ENCODE measurements at places on chromosomes 13 and 19.

GRCh38 chr13:42525035-42525504, 48.9 kb upstream of the TNFSF11 start:
- DNase-seq: no peak

- no peak for DNase-seq
Measured at GRCh38 chr13:68551701-68552522, 1321.8 kb upstream of the PCDH9 start.

DNA sequence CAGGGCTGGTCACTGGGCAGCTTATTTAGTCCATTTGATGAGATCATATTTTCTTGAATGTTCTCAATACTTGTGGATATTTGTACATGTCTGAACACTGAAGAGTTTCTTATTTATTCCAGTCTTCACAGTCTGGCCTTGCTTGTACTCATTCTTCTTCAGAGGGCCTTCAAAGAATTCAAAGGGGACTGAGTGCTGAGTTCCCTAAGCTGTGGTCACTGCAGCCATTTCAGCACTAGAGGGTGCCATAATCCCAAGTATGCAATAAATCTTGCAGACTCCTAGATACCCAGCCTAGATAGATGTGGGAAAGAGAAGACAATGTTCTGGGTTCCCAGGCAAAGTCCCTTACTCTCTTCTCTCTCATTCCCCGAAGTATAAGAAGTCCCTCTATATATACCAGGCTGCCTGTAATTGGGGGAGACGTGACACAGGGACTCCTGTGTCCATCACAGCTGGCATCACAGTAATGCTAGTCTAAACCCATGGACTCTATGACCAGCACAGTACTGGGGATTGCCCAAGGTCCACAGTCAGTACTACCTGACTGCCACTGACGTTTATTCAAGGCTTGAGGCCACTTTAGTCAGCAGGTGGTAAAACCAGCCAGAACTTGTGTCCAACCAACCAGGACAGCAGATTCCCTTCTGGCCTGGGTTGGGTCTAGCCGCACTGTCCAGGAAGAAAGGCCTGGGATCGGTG, 8.9 kb upstream of the VN1R1 start:
- DNase-seq: no peak

- no peak for DNase-seq
Measured at GRCh38 chr13:86020351-86021002, 221.3 kb upstream of the SLITRK6 start.
